Forelimb muscle (tissue), 1 donor: ENCODE measurements at places on chromosomes 7 and 10.

DNA sequence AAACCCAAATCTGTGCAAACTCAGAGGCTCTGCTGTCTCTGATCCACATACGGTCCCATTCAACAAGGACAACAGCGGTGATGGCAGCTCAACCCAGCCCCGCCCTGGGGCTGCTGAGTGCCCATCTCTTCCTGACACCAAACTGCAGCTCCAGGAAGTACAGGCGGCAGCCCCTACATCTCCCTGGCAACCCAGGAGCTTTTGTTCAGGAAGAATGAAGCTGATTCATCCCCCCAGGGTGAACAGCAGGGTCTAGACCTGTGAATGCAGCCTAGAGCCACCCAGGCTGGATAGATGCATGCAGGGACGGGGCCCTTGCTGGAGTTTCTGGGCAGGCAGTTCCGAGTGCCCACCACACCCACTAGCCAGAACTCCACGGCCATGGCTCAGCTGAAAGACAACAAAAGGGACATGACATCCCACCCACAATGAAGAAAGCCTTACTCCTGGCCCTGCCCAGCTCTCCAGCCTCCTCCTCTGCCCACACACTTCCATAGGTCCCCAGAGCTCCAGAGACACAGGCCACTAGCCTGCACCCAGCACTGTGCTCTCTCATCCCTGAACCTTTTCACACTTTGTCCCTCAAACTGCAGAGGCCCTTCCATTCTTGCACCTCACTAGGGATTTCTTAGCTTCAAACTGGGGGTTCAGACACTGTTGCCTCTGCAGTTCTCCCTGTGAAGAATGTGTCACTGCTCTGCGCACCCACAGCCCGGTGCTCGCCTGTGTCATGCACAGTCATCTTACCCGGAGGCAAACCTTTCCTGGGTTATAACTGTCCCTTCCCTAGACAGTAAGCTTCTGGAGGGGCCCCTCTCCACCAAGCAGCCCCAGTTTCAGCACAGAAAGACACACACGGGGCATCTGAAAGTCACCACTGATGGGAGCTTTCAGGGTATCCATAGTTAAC lies 99.1 kb downstream of the GRID1 start:
- DNase-seq: no peak

- DNase-seq: no peak
Observed at GRCh38 chr10:27506280-27506679, 2.2 kb downstream of the RAB18 start.

- peak; percentile 13 for DNase-seq
Observed at GRCh38 chr10:86585037-86585929, 63.7 kb upstream of the WAPL start.

DNA sequence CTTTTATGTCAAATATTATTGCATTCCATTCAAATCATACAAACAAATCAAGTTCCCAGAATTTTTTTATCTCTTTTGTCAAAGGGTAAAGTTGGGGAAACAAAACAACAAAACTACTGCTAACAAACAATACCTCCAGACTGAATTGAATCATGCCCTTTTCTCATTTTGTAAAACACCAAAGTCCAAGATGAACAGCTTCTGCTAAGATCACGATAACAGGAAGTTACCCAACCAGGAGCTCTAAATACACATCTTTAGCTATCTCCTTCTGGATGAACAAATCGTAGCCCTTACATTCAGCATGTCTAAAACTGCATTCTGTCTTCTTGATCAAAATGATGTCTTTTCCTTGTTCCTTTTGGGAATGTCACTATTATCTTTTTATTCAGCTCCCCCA lies 97.4 kb downstream of the CTTNBP2 start:
- no peak for DNase-seq

DNA sequence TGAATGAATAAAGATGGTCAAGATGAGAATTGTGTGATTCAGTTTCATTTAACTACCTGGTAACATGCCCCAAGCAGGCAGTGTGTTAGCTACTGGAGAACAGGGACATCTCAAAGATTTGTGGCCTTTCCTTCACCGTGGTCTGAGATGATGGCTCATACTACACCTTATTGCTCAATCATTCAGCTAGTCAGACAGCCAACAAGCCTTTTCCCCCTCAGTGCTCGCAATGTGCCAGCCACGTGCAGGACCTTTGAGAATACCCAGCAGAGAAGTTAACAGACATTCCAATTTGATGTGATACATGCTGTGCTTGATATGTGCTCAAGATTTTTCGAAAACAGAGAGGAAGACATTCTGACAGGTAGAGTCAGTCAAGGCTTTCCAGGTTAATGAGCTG lies 562.8 kb downstream of the SUGCT start:
- DNase-seq: no peak
